Activated CD4-positive, alpha-beta T cell treated with anti-CD3 and anti-CD28 coated beads for 48 hours (primary cell): ENCODE measurements at places on chromosomes 2 and 18.

DNA sequence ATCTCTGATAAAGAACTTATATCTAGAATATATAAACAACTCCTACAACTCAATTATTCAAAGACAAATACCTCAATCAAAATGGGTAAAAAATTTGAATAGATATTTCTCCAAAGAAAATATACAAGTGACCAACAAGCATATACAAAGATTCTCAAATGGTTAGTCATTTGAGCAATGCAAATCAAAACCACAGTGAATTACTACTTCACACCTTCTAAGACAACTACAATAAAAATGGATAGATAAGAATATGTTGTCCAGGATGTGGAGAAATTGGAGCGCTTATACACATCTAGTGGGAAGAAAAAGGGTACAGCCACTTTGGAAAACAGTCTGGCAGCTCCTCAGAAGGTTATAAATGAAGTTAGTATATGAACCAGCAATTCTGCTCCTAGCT lies 332.9 kb downstream of the TGIF1 start:
- DNase-seq = no peak

DNA sequence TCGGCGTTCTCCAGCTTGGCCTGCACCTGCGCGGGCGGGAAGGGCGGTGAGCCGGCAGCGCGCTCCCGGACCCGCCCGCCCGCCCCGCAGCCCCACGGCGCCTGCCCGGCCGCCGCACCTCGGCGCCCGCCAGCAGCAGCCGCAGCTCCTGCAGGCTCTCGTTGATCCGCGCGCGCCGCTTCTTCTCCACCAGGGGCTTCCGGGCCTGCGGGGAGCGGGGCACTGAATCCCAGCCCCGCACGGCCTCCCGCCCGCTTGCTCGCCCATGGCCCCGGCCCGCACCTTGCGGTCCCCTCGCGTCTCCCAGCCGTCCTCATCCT lies 335 bp downstream of the HES6 start:
- DNase-seq = peak; percentile 22

- no peak for DNase-seq
These were observed 1396.2 kb upstream of the PIK3C3 start for GRCh38 chr18:40558706-40559392.

GRCh38 chr2:104572834-104573233 lies 281.1 kb upstream of the POU3F3 start:
- no peak for DNase-seq

- no peak for DNase-seq
These were observed 41.4 kb downstream of the PRKD3 start for GRCh38 chr2:37283207-37283606.
